Right kidney (tissue), 9 donors: ENCODE measurements at places on chromosomes 7 and 10.

- DNase-seq = no peak
Measured at GRCh38 chr10:92845921-92846320, 2.4 kb upstream of the EXOC6 start.

DNA sequence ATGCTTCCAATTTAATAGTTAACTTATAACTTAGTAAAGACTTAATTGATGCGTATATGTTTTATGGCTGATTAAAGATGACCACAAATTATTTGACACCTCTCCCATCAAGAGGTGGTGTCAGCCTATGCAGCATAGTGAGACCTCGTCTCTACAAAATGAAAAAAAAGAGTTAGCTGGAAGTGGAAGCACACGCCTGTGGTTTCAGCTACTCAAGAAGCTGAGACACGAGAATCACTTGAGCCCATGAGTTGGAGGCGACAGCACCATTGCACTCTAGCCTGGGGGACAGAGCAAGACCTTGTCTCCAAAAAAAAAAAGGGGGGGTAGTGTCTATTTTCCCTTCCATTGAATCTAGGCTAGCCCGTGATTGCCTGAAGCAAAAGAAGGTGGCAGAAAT is 99.1 kb upstream of the ABI1 start:
- no peak for DNase-seq

GRCh38 chr7:45869426-45869825 is 3.5 kb downstream of the CCDC201 start:
- no peak for DNase-seq

GRCh38 chr7:143205560-143206293 is 16.1 kb upstream of the TAS2R40 start:
- DNase-seq = no peak

GRCh38 chr7:129855234-129855673 is 97.5 kb downstream of the UBE2H start:
- no peak for DNase-seq

DNA sequence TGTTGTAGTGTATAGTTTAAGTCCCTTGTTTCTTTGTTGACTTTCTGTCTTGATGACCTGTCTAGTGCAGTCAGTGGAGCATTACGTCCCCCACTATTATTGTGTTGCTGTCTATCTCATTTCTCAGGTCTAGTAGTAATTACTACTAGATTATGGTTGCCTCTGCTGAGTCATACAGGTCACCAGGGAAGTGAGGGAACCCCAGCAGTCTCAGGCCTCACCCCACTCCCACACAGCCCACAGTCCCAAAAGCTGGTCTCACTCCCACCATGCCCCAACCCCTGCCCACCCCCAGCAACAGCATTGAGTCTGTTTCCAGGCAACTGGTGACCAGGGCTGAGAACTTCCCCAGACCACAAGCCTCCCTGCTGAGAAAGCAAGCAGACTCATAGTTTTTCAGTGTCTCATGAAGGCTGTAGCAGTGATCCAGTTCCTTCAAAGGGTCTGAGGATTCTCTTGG is 88.0 kb downstream of the PLXDC2 start:
- no peak for DNase-seq
